NCI-H2171 treated with DMSO at 0.1 percent for 48 hours (cell line): ENCODE measurements at places on chromosomes 16 and 17.
A peak's percentile ranks its signal among the peaks of the same experiment; 100 is the strongest.

GRCh38 chr17:58991718-58992331 lies 114.9 kb downstream of the TRIM37 start:
- DNase-seq: no peak

- DNase-seq: peak; percentile 94
Measured at GRCh38 chr16:56019274-56019673, 144.1 kb upstream of the CES5A start.

DNA sequence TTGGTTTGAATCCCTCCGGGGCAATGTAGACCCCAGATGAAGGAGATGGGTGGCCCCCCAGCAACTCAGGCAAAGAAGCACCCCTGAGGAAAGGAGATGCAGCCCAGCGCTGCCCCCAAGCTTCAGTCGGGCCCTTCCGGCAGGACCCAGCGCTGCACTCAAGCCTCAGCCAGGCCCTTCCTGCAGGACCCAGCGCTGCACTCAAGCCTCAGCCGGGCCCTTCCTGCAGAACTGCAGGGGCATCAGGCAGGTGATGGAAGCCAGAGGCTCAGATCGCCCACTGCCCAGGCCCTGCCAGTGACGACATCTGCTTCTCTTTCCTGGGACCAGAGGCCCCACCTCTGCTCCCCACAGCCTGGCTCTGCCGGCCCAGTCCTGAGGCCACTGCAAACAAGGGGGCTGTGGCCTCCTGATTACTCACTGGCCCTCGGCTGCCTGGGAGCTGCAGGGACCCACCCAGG lies 7.8 kb downstream of the SOX8 start:
- DNase-seq: no peak

DNA sequence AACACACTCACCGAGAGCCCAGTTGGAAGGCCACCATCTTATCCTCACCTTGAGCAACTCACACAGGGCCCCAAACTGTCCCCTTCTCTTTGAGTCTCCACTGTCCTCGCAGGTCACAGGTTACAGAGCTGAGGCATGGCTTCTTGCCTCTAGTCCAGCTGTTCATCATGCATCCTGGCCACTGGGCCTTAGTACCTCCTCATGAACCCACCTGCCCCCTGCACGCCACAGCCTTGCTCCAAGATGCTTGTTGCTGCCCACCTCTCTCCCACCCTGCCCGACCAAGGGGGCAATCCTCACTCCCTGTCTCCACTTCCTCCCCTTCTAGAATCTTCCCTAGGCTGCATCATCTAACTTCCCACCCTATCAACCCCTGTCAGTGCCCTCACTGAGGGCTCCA lies 17.1 kb downstream of the CDH5 start:
- DNase-seq: no peak

- DNase-seq: no peak
Measured at GRCh38 chr17:30234296-30234695, 1.2 kb downstream of the SLC6A4 start.

GRCh38 chr17:69857412-69857835 lies 217.6 kb upstream of the KCNJ16 start:
- DNase-seq: no peak

DNA sequence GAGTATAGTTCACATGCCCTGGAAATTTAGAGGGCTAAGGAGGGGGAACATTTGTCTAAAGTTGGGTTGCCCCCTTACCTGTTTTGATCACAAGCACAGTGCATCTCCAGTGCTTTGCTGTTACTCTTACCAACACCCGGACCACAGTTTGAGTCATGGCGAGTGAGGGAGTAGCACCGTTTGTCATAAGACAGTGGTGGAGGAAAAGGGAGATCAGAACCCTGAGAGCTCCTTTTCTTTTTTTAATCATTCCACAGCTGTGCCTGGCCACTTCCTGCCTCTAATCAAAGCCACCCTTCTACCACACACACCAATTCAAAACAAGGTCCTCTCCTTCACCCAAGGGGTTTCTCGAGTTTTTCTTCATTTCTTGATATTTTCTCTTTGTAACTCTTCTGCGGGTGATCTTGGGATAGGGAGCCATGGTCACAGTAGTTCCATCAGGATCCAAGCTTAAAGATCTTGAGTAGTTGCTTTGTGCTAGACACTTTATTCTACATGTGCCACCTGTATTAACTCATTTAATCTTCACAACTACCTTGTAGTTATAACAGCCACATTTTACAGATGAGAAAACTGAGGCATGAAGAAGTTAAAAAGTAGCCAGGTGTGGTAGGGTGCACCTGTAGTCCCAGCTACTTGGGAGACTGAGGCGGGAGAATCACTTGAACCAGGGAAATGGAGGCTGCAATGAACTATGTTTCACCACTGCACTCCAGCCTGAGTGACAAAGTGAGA lies 5.0 kb upstream of the MYL4 start:
- no peak for DNase-seq

DNA sequence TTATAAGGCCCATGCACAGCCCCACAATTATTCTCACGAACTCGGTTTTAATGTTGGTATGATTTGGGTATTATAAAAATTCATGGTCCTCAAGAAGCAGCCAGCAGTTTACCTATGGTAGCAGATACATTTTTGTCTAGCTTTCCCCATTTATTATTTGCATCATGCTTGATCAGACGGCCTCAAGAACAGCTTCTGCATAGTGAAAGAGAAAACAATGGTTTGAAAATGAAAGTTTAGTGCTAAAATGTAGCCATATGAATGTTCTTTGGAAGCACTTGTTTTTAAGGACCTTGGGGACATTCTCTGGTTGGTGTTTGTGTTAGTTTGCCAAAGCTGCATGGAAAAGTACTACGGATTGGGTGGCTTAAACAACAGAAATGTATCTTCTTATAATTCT lies 72.4 kb upstream of the CPHXL start:
- DNase-seq: no peak
